ENCODE measurements at places on chromosomes 1 and 21.
A peak's percentile ranks its signal among the peaks of the same experiment; 100 is the strongest.

DNA sequence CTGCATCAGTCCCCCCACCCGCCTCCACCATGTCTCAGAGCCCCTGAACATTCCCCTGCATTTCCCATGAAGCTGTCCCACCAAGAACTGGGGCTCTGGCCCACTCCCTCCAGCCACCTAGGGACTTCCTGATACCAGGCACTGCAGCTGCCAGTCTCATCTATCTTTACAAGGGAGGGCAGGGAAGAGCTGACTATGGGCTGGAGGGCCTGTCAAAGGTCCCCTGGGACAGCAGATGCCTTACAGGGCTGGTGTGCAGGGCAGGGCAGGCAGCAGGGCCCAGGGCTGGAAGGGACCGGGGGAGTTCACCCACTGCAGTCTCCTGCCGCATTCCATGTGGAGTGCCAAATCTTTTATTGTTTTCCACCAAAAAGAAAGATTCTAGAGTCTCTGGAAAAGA is 17.6 kb downstream of the SHISA4 start:
- DNase-seq, result no peak

GRCh38 chr1:228171221-228171891 is 5.8 kb downstream of the IBA57 start:
- no peak for DNase-seq

DNA sequence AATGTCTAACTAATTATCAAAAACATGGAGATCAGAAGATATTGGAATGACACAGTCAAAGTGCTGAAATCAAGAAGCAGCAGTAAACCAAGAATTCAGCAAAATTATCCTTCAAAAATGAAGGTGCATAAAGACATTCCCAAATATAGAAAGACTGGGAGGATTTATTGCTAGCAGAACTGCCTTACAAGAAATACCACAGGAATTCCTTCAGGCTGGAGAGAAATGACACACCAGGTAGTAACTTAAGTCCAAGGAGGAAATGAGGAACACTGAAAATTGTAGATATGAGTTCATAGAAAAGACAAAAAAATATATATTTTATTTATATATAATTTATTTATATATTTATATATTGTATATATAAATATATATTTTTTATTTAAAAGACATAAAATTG is 217.2 kb downstream of the RPS6KC1 start:
- DNase-seq, result no peak

GRCh38 chr1:6603915-6604558 is 1.4 kb upstream of the KLHL21 start:
- DNase-seq, result peak; percentile 83

GRCh38 chr1:52920791-52921291 is 699 bp downstream of the ECHDC2 start:
- DNase-seq, result no peak

DNA sequence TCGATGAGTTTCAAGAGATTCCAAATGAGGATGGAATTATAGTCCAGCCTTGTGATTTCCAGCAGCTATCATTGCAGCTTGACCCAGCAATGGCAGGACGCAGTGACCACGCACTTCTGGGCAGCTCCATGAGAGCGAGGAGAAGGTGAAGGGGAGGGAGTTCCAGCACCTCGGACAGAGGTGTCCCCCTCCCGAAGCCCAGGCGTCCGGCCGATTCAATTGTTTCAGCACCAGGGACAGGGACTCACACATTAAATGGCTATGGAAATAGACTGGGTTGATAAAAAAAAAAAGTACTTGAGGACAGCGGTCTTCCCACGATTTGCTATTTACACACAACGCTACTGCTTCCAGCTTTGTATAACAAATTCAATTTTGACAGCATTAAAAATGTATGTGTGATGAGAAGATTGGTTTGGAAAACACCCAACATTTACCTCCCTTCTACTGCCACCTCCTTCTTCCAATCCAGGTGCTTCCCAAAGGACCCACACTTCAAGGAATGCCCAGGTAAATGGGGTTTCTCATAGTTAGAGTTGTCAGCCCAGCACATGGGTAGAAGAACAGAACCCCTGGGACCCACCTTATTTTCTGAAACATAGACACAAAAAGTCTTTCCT is 71.8 kb downstream of the DISP3 start:
- peak; percentile 83 for DNase-seq

DNA sequence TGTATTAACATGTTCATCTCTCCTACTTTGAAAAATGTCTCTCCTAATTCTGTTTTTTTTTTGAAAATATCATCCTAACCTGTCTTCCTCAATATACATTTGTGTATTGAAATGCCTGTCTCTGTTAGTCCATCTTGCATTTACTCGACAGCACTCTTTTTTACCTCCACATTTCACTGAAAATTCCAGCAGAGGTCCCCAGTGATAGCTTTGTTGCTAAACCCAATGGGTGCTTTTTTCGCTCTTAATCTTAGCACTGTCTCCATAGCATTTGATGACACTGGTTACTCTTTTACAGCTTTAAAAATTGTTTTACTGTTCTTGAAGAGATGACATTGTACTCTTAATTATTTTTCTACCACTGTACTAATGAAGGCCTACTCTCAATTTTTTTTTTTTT is 10.8 kb downstream of the OSBPL9 start:
- no peak for DNase-seq

DNA sequence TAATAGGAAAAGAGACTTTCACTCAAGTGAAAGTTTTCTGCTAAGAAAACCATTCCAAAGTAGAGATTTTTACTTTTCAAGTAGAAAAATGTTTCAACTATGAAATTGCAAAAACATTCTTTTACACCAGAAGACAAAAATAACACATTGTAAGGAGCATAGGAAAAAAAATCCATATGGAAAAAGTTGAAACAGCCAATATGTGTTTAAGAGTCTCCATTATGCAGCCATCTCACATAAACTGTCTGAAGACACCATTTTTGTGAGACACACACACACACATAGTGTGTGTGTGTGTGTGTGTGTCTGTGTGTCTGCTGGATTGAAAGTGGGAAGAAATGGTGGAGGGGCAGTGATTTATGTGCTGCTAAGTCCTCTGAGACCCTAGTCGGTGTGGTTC is 162.1 kb downstream of the HHAT start:
- no peak for DNase-seq

- no peak for DNase-seq
These were observed 111.1 kb downstream of the CLEC20A start for GRCh38 chr1:178385662-178386061.

- DNase-seq, result peak; percentile 56
These were observed 62.4 kb downstream of the CD247 start for GRCh38 chr1:167455786-167456446.

GRCh38 chr1:8063298-8064036 is 37.4 kb upstream of the ERRFI1 start:
- no peak for DNase-seq

- no peak for DNase-seq
These were observed 297.5 kb downstream of the DUSP10 start for GRCh38 chr1:221444346-221444745.

DNA sequence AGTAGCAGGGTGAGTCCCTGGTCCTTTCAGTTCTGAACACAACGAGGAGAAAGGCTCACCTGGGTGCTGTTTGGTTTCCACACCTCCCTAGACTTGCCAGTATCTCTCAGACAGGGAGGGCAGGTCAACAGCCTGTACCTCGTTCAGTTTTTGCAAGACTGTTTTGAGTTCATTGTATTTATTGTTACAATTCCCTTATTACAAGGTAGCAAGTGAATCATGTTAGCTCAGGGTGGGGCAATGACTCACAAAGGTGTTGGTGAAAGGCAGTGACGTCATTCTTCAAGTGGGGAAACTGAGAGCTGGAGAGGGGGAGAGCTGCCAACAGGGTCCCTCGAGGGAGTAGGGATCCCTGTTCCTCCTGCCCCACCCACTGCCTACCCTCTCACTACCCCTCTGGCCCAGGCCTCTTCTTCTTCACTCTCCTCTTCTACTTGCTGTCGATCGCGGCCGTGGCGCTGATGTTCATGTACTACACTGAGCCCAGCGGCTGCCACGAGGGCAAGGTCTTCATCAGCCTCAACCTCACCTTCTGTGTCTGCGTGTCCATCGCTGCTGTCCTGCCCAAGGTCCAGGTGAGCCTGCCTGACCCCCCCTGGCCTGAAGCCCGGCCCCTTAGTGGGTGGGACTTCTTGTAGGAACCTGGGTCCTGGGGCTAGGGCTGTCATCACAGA is 13.4 kb downstream of the SERINC2 start:
- no peak for DNase-seq

DNA sequence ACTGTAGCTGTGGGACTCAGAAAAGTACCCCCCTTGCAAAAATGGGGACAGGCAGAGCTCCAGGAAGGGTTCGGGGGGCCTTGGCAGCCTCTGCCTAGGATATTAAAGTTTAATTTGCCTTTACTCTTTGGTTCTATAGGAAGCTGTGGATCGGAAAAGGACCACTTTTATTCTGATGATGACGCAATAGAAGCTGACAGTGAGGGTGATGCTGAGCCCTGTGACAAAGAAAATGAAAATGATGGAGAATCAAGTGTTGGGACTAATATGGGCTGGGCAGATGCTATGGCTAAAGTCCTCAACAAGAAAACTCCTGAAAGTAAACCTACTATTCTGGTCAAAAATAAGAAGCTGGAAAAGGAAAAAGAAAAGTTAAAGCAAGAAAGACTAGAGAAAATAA is 17.1 kb downstream of the RRP15 start:
- no peak for DNase-seq

DNA sequence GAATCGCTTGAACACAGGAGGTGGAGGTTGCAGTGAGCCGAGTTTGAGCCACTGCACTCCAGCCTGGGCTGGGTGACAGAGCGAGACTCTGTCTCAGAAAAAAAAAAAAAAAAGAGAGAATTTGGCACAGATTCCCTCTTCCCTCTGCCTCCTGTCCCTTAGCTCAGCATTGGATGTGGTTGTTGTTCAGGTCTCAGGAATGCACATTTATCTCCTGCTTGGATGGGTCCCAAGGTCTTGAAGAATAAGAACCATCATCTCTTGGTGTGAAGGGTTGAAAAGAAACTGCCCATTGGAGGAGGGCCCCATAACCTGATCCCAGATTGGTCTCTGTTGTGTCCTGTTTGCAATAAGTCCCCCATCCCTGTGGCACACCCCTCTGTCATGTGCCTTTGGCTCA is 34.9 kb downstream of the UBIAD1 start:
- no peak for DNase-seq

DNA sequence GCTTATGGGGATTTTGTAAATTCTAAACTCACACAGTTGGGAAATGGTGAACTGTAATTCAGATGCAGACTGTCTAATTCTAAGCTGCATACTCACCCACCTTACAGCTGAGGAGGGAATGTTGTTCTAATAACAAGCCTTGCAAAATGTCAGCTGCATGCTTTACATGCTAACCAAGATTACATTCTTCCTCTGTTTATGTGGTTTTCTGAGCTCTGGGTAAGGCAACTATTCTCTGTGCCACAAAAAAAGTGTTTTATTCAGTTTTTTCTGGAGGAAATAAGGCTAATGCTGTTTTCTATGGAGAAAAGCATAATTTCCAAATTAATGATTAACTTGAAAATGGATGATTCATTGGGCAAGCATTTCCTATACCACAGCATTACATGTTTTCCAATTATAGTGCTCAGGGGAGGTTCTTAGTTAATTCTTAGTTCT is 64.9 kb downstream of the RGS13 start:
- DNase-seq, result no peak

DNA sequence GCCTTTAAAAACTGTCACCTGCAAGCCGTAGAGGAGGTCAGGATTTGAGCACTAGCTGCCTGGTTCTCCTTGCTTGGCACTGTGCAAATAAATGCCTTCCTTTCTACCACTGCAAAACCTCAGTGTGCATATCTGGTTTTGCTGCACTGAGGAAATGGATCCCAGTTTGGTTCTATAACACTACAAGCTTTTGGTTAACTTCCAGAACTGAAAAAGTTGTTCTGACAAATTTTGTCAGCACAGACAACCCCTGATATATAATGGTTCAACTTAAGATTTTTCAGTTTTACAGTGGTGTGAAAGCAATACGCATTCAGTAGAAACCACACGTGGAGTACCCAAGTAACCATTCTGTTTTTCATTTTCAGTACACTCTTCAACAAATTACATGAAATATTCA is 29.8 kb upstream of the GALNT2 start:
- DNase-seq, result no peak

- no peak for DNase-seq
These were observed 1.9 kb downstream of the PLA2G2F start for GRCh38 chr1:20141001-20141400.

GRCh38 chr1:110857964-110858948 is 14.7 kb upstream of the CD53 start:
- DNase-seq, result no peak

- no peak for DNase-seq
These were observed 126.9 kb upstream of the LMO4 start for GRCh38 chr1:87201768-87202167.

DNA sequence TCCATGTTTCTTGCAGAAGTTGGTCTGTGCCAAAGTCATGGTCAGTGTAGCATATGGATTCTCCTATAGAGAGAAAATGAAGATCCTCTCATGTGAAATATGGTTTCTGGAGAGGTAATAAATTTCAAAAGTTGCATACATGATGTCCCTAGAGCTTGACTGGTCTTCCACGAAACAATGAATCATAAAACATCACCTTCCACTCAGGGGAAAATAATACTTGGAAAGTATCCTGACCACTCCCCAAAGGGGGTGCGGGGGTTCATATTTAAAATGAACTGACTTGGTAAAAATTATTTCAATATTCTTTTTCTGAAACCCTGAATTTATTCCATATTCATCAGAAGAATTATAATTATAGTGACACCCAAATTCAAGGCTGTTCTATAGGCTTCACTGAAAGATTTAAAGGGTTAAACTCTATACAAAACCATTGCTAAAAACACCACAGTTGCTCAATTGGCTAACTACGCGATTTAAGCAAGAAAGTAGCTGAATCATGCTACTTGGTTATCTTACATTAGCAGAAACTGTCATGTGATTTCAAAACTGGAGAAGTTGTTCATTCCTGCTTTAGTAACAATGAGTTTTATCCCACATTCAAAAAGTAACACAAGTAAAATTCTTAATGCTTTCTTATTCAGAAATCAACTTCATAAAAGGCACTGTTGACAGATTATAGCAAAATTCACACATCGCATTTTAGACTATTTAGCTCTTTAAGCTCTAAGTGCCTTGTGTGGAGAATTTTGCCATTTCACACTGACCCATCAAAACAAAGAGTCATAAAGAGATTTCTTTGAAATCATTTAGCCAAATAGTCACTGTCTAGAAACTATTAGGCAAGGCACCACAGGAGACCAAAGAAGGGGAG is 5.3 kb downstream of the CREG1 start:
- DNase-seq, result no peak
